ENCODE measurements at places on chromosomes 7 and 10.

DNA sequence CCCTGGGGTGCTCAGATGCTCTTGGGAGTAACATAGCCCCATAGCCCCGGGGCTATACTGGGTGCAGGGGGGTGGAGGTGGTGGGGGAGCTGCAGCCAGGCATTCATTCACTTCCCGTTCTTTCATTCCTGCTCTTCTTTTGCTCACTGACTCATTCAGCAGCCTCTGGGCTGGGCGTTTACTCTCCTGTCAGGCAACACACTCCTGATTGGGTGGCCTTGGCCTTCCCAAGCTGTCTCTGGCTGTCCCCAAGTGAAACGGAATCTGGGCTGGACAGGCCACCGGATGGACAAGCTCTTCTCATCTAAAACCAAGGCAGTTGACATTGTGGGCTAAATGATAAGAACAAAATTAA, 34.6 kb downstream of the CHST3 start:
- DNase-seq, result no peak

DNA sequence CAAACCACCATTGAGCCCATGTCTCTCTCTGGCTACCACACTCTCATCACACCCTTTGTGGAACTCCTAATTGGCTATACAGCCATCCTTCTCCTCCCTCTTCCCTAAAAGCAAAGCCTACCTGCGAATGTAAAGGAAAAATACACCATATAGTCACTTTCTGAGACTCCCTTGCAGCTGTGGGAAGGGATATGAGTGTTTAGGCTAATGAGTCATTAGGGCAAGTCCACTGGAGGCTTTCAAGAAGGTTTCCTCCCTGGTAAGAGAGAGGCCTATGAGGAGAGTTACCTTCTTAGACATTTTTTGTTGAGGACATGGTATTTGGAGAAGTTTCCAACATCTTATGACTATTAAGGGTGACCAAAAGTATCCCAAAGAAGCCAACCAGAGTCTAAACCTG, 4.1 kb upstream of the TMEM243 start:
- no peak for DNase-seq

DNA sequence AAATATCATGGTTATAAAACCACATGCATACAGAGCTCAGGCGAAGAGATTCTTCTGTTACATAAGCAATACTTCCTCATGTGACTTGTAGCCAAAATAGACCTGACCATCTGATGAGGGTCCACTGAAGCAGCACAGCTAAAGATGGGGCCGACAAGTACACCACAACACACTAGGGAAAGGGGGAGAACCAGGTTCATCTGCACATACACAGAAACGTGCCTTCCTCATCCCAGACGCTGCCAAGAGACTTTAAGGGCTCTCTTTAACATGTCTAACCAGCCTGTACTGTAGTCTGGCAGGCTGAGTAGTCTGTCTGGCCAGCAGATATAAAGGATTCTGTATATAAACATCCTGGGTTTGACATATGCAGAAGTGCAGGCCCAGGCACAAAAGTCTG, 30.3 kb downstream of the ERCC6 start:
- no peak for DNase-seq

GRCh38 chr10:113381981-113382509, 170.8 kb upstream of the HABP2 start:
- DNase-seq, result no peak

DNA sequence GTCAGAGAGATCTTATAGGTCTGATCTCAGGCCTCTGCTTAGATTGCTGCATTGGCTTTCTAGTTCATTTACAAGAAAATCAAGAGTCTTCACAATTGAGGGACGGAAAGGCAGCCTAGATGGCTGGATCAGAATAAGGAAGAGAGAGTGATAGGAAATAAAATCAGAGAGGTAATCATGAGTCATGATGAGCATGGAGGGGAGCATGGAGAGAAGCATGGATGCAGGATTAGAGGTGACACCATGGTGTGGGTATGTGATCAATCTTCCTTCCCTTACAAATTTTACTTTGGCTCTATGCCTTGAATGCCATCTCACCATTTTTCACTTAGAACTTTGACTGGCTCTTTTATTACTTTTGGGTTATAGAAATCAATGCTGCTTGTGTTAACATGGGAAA, 1.4 kb downstream of the BCCIP start:
- no peak for DNase-seq

- DNase-seq, result no peak
These were observed 287.1 kb upstream of the NEBL start for GRCh38 chr10:21184216-21184615.

- no peak for DNase-seq
These were observed 402.0 kb downstream of the RPS24 start for GRCh38 chr10:78435484-78436221.

DNA sequence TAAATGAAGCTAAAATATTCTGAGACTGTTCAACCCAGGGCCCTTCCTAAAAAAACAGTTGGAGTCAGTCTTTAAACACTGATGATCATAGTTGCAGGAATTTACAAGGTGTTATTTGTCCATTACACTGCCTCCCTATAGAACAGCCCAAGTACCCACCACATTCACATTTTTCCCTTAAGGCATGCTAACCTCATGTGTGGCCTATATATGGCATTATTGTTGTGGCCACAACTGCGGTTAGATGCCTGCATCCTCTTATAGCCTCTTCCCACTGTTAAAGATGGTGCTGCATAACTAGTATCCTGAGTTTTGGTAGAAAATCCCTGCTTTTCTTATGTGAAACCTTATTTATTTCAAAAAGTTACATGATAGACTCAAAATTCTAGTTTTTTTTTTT, 287.9 kb upstream of the SEMA3A start:
- no peak for DNase-seq

GRCh38 chr10:71840177-71840957, 10.7 kb downstream of the PSAP start:
- DNase-seq, result no peak

- no peak for DNase-seq
These were observed 8.0 kb downstream of the KDM7A start for GRCh38 chr7:140168816-140169215.

DNA sequence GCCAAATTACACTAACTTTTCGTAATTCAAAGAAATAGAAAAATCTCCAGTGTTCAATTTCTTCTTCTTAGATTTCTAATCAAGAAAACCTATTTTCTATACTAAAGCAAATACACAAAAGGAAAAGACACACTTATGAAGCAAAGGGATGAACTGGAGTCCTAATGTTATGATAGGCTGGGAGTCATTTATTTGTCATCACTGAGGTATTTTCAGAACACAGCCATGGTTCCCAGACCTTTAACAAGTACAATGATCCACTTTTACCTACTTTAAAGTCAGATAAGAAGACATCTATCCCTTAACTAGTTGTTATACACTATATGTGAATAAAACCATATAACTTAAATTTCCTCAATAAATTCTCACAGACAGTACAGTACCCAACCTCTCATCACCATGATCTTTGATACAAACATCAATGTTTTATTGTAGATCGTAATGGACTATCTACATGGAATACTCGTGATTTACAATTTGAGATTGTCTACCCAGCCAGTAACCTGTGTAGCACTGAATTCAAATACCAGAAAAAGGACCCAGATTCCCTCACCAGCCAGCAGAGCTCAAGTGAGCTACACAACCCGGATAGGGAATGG, 12.5 kb downstream of the ASNS start:
- no peak for DNase-seq

GRCh38 chr10:75429159-75429827, 2.1 kb upstream of the LRMDA start:
- DNase-seq, result no peak

GRCh38 chr10:78777867-78778266, 290.9 kb upstream of the ZMIZ1 start:
- DNase-seq, result no peak

DNA sequence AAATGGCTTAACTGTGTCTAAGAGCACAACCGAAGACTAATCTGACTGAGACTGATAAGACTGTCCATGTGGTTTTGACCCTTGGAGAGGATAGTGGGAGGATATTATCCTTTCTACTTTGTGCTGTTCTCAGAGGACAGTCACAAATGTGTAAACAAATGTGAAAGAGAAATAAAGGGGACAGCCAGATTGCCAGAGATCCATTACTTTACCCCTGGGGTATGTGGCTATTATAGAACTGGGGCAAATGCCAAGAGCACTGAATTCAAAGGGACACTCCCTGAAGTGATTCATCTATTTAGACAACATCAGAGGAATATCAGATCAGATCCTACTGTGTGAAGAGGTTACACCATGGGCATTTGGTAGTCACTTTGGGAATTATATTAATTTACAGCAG, 154.7 kb downstream of the RNLS start:
- no peak for DNase-seq

All from esophagus squamous epithelium (tissue), 5 donors.